ENCODE measurements at places on chromosomes 4 and X.
A peak's percentile ranks its signal among the peaks of the same experiment; 100 is the strongest.

GRCh38 chr4:168057412-168057811, 34.9 kb upstream of the ANXA10 start:
- no peak for DNase-seq

DNA sequence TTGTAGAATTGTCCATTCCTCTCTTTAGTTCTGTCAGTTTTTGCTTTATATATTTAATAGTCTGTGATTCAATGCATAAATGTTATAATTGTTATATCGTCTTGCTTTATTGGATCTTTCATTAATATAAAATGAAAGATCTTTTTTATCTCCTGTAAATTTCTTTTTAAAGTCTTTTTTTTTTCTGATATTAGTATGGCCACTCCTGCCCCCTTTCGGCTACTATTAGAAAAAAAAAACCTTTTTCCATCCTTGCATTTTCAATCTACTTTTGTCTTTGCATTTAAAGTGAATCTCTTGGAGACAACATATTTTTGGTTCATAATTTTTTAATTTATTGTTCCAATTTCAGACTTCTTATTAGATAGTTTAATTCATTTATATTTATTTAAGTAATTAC, 677.4 kb upstream of the NDST4 start:
- DNase-seq: no peak

DNA sequence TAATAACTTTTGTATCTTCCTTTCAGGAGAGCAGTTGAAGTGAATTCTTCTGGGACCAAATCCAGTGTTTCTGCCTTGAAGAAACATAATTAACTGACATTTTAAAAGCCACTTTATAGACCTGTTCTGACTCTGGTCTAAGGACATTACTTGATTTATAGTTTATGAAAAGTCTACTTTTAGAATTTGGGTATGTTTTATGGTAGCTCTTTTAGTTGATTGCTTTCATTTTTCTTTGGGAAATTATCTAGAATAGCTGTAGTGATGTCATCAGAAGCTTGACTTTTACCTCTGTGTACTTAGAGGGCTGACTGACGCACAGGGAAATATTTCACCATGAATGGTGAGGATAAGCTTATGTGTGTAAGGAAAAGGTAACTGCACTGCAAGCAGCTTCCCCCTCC, 131.8 kb upstream of the LIMCH1 start:
- no peak for DNase-seq

DNA sequence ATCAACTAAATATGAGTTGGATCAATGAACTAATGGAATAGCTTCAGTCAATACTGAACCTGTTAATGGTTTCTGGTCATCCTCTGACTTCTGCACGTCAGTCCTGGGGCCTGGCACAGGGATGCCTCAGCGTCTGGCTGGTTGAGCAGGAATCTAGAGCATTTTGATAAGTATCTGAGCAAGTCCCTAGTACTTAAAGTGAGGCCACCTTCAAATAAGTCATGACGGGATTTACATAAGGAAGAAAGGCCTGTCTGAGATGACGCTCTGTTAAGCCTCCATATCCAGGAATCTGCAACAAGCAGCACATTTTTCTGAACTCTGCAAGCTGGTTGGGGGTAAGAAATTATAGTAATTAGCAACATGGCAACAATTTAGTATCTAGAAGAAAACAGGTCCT, 83.2 kb upstream of the TBC1D9 start:
- no peak for DNase-seq

DNA sequence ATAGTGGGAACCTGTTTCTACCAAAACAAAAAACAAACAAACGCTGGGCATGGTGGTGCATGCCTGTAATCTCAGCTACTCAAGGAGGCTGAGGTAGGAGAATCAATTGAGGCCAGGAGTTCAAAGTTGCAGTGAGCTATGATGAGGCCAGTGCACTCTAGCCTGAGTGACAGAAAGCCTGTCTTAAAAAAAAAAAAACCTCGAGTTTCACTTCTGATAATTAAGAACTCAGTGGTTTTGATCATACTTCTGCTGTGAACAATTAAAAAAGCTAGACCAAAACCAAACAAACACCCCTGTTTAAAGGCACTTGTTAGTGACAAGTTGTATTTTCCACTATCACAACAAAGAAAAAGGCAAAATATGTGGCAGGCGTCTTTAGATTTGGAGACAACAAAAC, 15.0 kb upstream of the UBE2D3 start:
- DNase-seq: no peak

DNA sequence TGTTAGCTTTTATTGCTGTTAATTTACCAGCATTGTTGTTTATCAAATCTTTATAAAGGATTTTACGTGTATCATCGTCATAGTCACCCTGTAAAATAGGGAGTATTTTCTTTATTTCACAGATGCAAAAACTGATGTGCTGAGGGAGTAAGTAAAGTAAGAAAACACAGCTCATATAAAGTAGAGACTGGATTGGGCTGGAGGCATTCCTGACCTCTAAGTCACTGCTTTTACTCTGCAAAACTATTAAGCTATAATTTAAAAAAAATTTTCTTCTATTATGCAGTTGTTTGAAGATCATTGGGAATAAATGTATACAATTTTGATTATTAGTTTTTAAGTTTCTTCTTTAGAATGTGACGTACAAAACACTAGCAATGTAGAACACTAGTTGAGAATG, 45.9 kb downstream of the NUDT6 start:
- DNase-seq: no peak

DNA sequence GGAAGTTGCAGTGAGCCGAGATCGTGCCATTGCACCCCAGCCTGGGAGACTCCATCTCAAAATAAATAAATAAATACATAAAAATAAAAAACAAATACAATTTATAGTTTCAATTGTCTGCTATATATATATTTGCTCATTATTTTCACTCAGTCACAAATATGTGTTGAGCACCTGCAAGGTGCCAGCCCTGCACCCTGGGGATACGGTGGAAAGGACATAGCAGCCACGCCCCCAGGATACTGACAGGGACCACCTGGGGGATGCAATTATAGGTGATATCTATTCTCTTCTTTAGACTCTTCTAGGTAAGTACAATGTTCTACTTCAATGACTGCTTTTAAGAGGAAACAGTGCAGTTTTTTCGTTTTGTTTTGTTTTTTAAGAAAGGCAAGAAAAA, 85.0 kb downstream of the JAKMIP1 start:
- no peak for DNase-seq

DNA sequence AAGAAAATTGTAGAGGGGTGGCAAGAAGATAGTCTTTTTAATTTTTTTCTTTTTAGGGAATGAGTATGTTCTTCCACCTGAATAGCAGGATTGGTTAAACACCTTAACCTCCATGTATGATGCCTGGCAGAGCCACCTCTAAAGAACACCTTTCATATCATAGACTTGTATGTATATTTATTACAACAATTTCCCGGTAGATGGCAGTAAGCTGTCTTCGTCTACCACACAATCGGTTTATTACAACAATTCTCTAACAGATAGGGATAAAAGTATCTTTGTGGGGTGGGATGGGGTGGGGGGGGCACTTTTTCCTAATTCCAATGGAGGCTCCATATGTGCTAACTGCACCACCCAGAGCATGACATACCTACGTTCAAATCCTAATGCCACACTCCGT, 255.5 kb downstream of the LDB2 start:
- DNase-seq: no peak

DNA sequence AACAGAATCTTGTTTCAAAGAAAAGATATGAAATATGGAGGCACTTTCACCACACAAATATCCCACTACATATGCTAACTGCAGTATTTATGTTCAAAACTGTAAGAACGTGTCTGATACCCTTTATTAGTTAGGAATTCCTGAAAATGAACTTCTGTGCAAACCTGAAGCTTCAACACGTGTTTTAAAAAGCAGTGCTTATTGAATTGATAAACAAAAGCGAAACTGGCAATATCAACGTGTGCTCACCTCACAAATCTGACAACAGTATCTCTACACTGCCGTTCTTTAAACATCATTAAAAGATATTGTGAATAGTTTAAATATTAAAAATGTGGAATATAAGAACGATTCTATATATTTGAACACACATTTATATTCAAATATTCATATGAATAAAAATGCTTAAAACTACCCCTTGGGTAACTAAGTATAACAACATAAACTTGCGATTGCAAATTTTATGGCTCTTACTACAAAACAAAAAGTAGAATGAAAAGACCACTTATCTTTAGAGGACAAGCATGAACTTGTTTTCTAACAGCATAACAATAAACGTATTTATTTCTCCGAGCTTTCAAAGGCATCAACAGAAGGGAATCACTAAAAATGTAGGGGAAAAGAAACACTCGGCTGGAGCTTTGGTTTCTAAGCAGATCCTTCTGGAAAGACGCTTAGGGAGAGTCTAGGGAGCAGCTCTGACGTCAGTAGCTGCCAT, at the start of gene LRP2BP:
TSS of gene LRP2BP (minus strand) at position 687 of the 718 bp plus-strand sequence. CDS start 17,738 bp downstream, outside the sequence.
- DNase-seq: no peak

DNA sequence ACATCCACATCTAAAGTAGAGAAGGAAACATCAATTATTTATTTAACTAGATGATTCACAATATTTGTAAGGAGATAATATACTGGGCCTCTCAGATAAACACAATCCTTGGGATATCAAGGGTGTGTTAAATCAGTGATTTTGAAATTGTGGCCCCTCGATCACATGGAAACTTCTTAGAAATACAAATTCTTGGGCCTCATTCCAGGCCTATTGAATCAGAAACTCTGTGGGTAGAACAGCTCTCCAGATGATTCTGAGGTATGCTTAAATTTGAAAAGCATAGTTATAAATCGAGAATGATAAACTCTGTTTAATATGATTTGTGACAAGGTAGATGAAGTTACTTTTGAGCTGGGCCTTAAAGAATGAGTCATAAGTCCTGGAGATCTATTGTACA, 64.3 kb upstream of the GPR174 start:
- DNase-seq: no peak

DNA sequence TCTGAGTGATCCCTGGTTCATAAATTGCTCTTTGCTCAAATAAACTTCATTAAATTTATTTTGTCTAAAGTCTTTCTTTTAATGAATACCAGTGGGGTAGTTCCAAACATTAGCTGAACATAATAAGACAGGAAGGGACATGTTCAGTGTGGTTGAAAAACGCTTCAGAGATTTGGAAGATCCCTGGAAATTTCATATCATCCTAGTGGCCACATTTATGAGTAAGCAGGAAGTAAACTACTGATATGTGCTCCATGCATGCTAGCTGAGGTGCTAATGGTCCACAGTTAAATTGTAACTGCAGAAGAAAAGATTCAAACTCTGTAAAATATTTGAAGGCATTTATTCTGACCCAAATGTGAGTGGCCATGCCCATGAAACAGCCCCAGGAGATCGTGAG, 1328.7 kb downstream of the ADGRL3 start:
- DNase-seq: no peak

DNA sequence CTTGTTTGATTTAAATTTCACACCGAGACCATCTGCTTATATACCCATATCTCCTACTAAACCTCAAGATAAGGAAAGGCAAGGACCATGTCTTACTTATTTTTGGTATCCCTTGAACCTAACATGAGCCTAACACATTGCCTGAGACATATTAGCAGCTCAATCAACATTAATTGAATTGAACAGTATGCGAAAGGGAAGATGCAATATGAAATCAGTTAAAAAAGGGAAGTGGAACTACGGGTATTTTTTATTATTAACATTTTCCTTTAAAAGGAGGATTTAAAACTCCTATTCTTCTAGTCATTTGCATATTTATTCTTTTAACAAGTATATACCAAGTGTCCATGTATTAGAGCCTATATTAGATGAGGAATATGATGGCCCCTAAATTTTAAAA, 197.0 kb downstream of the CAMK2D start:
- no peak for DNase-seq

GRCh38 chr4:8167291-8167690, 8.7 kb upstream of the ABLIM2 start:
- peak; percentile 86 for DNase-seq
